ENCODE measurements at places on chromosomes 5 and 9.
A peak's percentile ranks its signal among the peaks of the same experiment; 100 is the strongest.

- no peak for DNase-seq
These were observed 125.6 kb downstream of the NXNL2 start for GRCh38 chr9:88660611-88661010.

- no peak for DNase-seq
These were observed 56.5 kb downstream of the RXRA start for GRCh38 chr9:134382733-134383132.

DNA sequence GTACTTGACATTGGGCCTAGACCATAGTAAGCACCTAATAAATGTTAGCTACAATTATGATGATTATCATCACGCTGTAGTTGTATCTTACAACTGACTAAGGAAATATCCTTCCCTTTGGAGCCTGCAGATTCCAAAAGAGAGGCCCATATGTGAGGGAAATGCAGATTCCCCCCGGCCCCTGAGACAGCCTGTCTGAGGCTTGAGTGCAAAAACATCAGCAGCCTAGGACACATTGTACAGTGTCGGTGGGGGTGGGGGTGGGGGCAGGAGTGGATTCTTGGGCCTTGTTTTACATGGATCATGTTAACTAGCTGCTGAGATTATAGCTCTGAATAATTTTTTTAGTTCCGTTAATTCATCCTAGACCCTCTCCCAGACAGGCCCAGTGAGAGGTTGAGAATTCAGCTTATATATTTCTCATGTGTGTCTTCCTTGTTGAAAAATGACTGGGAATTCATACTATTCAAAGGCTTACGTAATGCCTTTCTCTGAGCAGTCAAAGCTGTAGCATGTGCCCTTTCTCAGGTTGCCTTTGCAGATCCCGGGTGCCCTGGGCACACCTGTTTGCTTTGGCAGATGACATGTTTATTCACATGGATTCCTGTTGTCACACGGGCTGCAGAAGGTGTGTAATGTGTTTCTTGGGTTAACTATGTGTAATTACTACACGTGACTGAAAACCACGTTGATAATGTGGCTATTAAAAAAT is 262.8 kb downstream of the NR3C1 start:
- no peak for DNase-seq

DNA sequence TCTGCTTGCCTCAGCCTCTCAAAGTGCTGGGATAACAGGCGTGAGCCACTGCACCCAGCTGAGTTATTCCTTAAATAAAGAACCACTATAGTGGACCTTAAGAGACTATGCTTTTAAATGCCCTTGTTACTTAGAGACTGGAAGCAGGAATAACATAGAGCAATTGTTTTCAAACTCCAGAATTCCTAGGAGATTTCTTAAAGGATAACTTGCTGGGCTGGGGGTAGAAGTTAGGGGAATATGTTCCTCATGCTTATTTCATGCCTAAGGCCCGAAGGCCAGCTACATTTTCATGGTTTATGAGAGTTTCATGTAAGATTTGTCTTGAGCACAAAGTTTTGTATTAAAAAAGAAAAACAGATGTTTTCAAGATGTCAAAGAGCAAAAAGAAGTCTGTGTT is 48.2 kb downstream of the CSNK1A1 start:
- no peak for DNase-seq

GRCh38 chr5:152813526-152813925 is 408.4 kb upstream of the NMUR2 start:
- no peak for DNase-seq

DNA sequence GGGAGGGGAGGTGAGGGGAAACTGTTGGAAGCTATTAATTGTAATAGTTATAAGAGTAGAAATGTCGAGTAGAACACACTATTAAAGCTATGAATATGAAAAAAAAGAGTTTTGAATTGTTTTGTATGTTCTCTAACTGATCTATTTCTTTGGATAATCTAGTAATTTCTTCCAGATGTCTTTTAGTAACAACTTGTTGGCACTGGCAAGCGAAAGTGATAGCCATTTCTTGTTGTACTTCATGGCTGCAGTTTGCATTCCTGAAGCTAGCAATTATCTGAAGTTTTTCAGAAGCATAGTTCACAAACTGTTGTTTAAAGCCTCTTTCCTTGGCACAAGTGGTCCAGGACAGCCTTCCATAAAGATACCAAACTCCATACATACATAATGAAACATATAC is 49.4 kb upstream of the SPATA31C2 start:
- no peak for DNase-seq

- no peak for DNase-seq
These were observed 1.9 kb upstream of the NPR2 start for GRCh38 chr9:35789541-35789940.

GRCh38 chr5:72611118-72611730 is 104.0 kb upstream of the ZNF366 start:
- DNase-seq: no peak

DNA sequence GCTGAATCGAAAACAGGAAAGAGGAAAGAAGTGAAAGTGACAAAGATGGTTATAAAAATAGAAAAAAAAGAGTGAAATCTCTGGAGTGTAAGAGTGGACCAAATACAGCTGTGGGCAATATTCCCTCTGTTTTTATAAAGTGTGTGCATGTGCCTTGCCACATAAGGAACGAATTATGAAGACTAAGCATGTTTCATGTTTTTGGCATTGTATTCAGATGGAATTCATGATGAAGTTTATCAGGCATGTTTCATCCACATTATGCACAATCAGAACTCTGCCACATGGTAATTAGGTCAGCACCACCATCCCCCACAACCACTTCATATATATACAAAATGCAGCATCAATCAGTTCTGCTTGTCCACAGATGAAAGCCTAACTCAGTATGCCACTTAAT is 348.0 kb downstream of the ZNF608 start:
- no peak for DNase-seq

- no peak for DNase-seq
These were observed 9.9 kb upstream of the NR4A3 start for GRCh38 chr9:99811598-99812383.

GRCh38 chr5:96434201-96434645 is 1.2 kb upstream of the PCSK1 start:
- DNase-seq: no peak

GRCh38 chr9:121133104-121133816 is 58.5 kb downstream of the CNTRL start:
- DNase-seq: peak; percentile 47

GRCh38 chr5:63700241-63700640 is 262.0 kb downstream of the HTR1A start:
- DNase-seq: no peak

GRCh38 chr5:161400583-161400982 is 145.9 kb downstream of the GABRB2 start:
- no peak for DNase-seq

DNA sequence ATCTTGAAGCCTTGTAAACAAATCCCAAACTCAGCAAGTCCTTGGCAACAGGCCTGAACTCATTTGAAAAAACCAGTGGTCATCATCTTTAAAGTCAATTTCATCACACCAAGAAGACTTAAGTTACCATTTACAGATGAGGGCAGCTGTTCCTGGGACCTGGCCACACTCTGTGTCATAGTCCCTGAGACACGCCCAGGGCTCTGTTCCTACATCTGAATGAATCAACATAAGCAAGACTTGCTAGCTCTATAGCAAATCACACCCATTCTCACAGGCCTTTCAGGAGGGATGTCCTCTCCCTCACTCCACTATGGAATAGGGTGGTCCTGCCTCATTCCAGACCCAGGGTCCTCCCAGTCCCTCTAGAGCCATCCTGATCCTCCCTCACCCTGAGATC is 142.8 kb downstream of the NSG2 start:
- DNase-seq: no peak

- no peak for DNase-seq
These were observed 2.4 kb downstream of the SYK start for GRCh38 chr9:90803860-90804593.

GRCh38 chr5:53560028-53560427 is 411 bp upstream of the NDUFS4 start:
- DNase-seq: no peak

DNA sequence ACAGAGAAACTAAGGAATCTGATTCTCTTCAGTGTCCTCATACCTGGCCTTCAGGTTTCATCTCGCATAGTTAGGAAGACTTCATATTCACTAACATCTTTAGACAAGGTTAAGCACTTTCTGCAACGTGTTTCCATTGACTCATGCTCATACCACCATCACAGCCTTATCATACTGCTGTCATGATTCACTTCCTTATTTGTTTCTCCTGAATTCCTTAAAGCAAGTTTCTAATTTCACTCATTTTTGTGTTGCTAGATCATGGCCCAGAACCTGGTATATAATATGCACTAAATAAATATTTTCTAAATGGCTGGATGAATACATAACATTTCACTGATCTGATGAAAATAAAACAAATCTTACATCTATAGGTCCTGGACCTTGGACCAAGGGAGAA is 472.9 kb downstream of the PRELID2 start:
- no peak for DNase-seq

- no peak for DNase-seq
These were observed 193.9 kb downstream of the SEC61B start for GRCh38 chr9:99416007-99416406.

GRCh38 chr5:178688551-178688950 is 41.9 kb downstream of the ZNF354A start:
- no peak for DNase-seq

DNA sequence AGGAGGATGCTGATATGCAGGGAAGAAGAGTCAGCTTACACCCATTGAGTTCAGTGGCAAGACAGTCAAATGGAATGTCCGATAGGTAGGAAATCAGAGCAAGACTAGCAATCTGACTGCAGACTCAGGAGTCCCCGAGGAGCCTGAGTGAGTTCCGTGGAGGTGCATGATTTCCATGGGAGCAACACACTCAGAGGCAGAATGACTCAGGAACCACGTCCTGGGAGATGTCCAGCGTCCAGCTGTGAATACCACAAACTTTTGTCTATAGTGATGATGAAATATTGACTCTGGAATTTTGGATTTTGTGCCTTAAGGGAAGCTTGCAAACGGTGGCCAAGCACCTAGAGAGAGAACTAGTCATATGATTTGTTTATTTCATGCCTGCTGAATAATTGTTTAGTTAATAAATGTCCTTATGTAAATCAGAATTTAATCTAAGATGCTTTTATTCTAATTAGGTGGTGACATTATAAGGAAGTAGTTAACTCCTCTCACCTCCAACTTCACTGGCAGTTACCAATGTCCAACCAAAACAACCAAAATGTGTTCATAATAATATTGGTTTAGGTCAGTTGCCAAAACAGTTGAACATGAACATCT is 100.4 kb downstream of the PDE4D start:
- no peak for DNase-seq

DNA sequence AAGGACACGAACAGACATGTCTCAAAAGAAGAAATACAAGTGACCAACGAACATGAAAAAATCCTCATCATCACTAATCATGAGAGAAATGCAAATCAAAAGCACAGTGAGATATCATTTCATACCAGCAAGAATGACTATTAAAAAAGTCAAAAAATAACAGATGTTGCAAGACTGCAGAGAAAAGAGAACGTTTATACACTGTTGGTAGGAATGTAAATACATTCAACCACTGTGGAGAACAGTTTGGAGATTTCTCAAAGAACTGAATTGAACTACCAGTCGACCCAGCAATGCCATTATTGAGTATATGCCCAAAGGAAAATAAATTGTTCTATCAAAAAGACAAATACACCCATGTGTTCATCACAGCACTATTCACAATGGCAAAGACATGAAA is 45.7 kb downstream of the FXN start:
- no peak for DNase-seq

DNA sequence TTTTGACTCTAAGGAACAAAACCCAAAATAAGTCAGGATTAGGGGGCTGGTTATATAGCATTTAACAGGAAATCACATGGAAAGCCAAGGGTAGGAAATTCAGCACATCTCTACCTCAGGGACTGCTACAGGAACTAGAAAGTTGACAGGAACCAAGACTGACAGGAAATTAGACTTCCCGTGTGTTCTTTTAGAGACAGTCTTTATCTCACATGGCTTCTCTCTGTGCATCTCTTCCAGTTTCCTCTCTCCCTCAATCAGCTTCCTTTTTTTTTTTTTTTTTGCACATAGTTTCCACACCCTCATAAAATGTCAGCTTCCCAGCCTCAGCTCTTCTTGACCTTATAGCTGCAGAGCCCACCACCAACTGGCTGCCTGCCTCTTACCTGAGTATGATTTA is 4.8 kb downstream of the RECK start:
- no peak for DNase-seq

DNA sequence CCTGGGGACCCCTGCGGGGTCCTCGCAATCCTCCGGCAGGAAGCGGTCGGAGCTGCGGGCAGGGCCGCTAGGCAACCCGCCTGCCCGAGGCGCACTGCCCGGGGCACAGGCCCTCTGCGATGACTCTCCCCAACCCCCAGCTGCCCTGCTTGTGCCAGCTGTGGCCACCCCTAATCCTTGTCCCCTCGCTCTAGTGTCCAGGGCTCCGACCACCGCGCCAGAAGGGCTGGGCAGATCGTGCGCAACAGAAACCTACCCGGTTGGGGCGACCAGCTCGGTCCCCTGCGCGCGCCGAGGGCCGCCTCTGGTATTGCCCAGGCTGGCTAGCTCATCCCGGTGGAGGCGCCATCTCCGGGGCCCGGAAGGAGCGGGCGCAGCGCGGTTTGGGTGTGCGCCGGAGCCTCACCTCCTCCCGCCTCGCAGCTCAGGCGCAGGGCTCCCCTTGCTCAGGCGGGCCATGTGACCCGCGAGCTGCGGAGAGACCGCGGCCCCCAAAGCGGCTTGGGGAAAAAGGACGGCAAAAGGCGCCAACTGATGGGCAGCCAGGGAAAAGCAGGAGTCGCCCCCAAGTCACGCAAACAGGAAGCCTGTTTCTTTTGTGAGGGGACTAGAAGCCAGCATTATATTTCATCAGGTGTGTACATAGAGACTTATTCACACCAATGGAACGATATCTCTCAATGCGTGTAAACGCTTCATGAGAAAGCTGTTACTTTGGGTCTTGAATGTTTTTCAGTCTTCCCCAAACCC is 46.8 kb upstream of the RNF20 start:
- no peak for DNase-seq

DNA sequence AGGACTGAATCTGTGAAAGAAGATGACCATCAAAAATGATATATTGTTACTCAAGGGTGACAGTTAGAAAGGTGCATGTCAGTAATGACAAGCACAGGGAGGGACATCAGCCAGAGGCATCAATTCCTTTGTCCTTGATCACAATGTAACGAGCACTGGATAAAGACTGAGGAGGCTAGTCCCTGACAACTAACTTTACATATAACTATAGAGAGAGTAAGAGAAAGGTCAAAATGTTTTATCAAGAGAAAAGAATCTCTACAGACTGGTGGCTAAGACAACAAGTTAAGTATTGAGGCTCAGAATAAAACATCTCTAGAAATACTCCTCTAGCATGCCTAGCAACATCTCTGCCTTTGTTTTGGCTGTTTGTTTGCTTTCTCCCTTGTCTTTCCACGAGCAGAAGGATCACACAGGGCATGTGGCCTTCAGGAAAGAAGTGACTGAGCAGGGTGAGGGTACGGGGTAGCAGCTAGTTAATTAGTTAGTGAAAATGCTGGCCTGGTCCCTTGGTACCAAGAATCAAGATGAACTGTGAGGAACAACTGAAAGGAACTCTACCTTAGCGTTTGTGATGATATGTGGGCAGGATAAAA is 724.1 kb upstream of the MEF2C start:
- no peak for DNase-seq

- DNase-seq: no peak
These were observed 127.6 kb downstream of the ST8SIA4 start for GRCh38 chr5:100775533-100775855.

- no peak for DNase-seq
These were observed 388.9 kb downstream of the NR2F1-AS1 start for GRCh38 chr5:93192087-93192486.

GRCh38 chr9:134383148-134383547 is 56.9 kb downstream of the RXRA start:
- no peak for DNase-seq

GRCh38 chr5:159826351-159827214 is 89.7 kb upstream of the ADRA1B start:
- DNase-seq: no peak

All from stimulated activated CD8-positive, alpha-beta memory T cell treated with anti-CD3 and anti-CD28 coated beads, Interleukin-2, amount 100 ng/mL, for 1 hour (primary cell).